Hypothalamus (tissue), 51 donors: ENCODE measurements at places on chromosomes 16 and 17.

DNA sequence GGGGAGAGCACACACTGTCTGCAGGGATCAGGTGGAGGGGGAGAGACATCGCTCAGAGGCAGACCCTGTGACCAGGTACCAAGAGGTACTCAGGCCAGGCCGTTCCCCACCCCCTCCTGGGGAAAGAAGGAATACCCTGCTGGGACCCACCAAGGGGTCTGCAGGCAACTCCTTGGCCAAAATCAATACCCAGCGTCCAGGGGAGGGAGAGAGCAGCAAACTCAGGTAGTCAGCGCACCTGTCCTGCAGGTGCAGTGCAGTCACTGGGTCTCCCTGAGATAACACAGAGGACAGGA, 57.5 kb upstream of the DOC2B start:
- no peak for DNase-seq

- DNase-seq = no peak
Observed at GRCh38 chr16:11392041-11392581, 46.9 kb downstream of the RMI2 start.

- DNase-seq = no peak
Observed at GRCh38 chr16:78748220-78748929, 648.9 kb downstream of the WWOX start.

- DNase-seq = no peak
Observed at GRCh38 chr17:10042589-10043244, 137.6 kb upstream of the RCVRN start.

GRCh38 chr17:12021623-12022140, 1.0 kb downstream of the MAP2K4 start:
- no peak for DNase-seq

DNA sequence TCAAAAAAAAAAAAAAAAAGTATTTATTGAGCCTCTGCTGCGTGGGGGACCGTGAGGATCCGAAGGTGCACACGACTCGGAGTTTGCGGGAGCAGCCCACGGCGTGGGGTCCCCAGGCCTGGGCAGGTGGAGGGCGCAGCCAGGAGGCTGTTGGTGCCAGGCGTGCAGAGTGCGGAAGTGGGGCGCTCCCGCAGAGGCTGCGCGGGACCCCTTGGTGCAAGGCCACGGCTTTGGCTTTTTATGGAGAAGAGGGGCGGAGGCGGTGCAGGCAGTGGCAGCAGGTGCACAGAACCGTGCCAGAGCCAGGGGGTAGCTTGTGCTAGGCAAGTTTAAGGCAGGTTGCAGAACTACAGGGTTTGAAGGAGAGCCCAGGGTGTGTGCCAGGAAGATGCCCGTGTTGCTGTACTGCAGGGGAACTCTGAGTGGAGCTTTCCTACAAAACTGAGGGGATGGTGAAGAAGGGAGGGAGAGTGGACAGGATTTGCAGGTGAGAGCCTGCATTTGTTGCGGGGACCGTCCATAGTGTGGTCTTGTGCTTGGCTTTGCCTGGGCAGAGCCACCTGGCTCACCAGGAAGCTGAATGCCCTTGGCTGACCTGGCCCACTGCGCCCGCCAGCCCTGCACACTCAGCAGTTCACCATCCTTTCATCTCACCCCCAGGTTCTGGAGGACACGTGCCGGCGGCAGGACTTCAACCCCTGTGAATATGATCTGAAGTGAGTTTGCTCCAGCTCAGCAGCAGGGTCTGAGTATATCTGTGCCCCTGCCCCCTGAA, 1.3 kb downstream of the ASPSCR1 start:
- DNase-seq = no peak

DNA sequence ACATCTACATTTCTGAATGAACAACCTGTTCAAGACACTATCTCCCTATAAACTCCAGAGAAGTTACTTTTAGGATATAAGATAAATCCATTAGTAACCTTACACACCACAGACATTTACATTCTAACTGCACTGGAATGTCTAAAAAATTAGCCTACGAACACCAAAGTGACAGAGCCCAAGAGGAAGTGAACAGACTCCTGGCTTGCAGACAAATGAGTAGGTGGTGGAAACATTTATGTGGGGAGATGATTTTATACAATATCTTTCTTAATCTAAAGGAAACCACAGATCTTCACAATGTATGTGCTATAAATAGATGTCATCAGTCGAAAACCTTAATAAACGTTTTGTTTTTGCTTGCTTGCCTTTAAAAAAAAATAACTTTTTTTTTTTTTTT, 18.8 kb downstream of the ZNF652 start:
- no peak for DNase-seq

GRCh38 chr17:39754958-39755553, 17.3 kb downstream of the GRB7 start:
- DNase-seq = no peak

GRCh38 chr16:54070789-54071343, 215.7 kb downstream of the IRX3 start:
- no peak for DNase-seq

DNA sequence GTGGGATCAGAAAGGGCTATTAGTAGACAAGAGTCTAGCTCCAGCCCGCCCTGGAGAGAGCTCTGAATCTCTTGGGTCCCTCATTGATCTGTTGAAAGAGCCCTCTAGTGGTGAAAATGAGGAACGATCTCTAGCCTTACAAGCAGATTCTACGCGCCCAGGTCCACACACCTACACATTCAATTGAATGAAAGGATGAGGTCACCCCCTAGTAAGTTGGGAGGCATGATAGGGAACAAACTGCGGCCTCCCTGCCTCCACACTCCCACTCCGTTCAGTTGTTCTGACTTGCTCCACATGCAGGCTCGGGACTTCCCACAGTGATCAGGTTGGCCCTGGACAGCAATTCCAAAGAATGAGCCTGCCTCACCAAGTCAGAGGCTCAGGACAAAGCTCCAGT, 2.9 kb upstream of the CACNG3 start:
- DNase-seq = peak; percentile 14

DNA sequence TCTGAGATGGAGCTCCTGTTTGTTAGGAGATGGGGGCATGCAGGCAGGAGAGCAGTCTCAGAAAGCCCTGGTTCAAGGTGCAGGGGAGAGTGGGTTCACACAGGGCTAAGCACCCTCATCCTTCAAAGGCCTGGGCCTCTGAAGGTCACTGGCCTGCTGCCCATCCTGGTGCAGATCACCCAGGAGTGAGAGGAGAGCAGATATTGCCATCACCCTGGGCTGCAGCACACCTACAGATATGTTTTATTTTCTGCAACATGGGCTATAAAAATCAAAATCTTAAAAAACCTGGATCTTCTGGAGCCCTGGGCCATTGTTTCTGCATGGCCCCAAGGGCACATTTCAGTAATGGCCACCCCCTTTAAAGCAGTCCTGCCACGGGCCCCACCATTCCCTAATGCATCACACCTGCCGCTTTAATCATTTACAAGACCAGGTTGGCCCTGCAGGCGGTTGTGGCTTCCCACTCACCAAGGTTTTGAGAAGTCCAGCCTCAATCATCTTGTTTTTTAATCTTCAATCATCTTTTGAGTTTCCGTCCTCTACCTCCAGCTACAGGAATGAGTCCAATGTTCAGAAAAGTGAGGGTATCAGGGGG, 20.4 kb upstream of the NUP93 start:
- no peak for DNase-seq

DNA sequence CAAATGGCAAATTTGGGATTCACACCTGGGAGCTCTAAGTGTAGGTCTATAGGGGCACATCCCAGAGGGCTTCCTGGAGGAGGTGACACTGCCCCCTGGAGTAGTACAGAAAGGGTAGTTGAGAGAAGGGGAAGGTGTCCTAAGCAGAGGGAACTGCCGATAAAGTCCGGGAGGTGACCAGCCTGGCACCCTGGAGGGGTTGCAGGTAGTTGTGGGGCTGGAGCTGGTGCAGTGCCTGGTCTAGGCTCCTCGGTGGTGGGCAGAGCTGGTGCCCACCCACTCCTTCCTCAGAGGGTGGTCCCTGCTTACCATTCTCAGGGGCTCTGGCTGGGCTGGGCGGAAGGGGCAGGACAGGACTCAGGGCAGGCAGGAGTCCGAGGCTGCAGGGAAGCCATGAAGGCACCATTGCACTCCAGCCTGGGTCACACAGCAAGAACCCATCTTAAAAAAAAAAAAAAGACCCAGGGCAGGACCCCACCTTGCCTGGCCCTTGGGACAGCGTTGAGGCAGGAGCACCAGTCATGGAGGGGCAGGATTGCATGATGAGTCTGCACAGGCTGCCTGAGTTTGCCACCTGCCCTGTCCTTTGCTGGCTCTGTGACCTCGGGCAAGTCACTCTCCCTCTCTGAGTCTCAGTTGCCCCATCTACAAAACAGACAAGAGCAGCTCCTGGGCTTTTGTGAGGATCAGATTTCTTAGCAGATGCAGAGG, 43.8 kb downstream of the LAT start:
- no peak for DNase-seq

GRCh38 chr16:21159281-21159951, 942 bp downstream of the LDAF1 start:
- peak; percentile 19 for DNase-seq

DNA sequence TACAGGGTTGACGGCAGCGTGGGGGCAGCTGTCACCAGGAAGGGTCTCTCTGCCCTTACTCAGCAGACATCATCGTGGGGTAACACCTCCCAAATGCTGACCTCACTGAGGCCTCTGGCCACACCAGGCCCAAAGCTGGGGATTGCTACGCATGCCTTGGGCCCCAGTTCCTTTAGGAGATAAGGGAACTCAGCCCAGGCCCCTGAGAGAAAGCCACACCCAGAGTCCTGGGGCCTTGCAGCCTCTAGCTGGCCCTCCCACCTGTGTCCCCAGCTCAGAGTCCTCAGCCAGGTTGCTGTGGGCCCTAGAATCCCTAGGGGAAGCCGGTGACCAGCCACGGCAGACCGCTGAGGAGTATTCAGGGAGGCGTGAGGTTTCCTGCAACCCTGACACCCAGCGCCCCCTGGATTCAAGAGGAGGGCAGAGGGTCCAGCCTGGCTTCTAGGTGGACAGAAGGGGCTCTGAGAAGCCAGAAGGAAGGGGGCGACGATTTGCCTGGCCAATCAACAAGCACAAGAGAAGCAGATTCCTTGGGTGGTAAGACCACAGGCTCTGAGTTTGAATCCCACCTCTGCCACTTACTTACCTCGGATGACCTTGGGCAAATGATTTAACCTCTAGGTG, 10.3 kb upstream of the GINS2 start:
- DNase-seq = no peak
